ENCODE measurements at places on chromosomes 16 and 17.
A peak's percentile ranks its signal among the peaks of the same experiment; 100 is the strongest.

DNA sequence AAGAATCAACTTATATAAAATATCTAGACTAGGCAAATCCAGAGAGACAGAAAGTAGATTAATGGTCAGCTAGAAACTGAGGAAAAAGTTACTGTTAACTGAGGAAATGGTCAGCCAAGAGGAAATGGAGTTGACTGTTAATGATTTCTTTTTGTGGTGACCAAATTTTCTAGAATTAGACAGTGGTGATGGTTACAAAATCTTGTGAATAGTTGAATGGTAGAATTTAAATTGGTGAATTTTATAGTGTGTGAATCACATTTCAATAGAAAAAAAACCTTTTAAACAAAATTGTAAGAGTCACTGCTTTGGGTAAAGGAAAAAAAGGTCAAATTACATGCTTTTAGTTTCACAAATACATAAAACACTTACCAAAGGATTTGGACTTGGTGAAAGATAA lies 30.0 kb downstream of the APPBP2 start:
- DNase-seq = no peak

DNA sequence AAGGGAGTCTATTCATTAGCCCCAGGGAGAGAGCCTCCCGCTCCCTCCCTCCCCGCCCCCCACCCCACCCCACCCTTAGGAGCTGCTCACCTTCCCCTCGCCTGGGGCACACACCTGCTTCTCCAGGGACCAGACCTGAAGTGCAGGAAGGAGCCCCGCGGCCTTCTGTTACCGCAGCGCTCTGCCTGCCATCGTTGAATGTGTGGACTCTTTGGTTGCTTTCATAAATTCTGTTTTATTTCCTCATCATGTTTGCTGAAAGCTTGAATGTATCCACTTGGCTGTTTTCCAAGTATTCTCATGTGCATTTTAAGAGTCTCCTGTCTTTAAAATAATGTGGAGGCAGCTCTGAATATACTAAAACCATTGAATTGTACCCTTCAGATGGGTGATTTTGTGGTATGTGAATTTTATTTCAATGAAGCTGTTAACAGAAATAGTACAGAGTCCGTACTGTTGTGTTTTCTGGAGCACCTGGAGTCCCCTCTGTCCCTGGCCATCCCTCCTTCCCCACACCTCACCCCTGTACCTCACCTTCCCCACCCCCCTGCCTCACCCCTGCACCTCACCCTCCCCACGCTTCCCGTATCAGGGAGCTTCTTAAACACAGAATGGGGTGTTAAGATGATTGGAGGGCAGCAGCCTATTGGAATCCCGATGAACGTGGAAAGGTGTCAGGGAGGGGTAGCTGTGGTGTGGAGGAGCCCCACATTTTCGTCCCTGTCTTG lies 25.5 kb downstream of the RAB11FIP3 start:
- no peak for DNase-seq

GRCh38 chr16:84138824-84139627 lies 6.0 kb downstream of the HSDL1 start:
- no peak for DNase-seq

DNA sequence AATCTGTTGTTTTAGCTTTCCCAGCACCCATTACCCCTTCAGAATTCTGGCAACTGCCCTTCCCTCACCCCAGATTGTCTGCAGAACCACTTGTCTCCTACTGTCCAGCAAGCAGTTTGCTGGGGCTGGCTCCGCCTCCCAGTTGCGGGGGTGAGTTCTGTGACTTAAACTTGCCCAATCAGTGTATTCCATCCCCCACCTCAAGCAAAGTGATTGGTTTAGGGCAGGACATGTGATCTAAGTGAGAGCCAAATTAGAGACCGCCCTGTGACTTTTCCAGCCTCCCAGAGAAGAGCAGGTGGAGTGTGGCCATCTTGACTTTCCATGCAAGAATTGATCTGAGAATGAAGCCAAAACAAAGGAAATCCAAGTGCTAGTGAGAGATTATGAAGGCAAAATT lies 22.7 kb upstream of the SRCIN1 start:
- no peak for DNase-seq

- DNase-seq = no peak
Measured at GRCh38 chr17:35001549-35001948, 21.2 kb downstream of the LIG3 start.

DNA sequence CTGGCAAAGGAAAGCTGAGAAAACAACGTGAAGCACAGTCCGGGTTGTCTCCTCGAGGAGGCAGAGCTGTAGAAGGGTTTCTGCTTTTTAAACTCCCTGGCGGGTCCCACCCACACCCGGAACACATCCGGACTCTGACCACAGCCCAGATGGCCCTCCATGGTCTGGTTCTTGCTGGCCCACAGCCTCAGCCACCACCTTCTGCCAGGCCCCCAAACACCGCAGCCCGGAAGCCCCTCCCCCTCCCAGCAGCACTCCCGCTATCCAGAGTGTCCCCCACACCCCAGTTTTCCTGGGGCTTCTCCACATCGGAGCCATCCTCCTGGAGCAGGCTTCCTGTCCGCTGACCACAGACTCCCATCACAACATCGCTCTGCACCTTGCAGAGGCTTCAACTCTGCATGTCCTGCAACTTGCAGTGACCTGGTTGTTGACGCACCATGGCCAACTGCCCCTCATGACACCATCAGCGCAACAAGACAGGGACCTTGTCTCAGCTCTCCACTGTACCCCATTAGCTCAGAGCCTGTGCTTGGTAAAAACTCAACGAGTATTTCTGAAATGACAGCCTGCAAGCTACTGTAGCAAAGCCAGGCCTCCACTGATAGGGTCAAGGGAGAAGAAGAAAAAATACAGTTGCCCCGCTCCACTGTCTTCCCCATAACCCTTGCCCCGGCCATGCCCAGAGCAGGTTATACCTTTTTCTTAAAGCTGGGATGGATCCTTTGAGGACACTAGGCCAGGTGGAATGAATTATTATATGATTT lies 129.8 kb downstream of the C16orf78 start:
- no peak for DNase-seq

DNA sequence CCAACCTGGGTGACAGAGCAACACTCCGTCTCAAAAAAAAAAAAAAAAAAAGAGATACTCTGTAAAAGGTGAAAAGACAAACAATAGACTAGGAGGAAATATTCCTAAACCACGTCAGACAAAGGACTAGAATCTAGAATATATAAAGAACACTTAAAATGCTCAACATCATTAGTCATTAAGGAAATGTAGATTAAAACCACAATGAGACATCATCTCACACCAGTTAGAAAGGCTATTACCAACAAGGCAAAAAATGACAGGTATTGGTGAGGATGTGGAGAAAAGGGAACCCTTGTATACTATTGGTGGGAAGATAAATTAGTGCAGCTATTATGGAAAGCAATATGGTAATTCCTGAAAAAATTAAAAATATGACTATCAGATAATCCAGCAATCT lies 903.1 kb upstream of the SOX9 start:
- DNase-seq = no peak

DNA sequence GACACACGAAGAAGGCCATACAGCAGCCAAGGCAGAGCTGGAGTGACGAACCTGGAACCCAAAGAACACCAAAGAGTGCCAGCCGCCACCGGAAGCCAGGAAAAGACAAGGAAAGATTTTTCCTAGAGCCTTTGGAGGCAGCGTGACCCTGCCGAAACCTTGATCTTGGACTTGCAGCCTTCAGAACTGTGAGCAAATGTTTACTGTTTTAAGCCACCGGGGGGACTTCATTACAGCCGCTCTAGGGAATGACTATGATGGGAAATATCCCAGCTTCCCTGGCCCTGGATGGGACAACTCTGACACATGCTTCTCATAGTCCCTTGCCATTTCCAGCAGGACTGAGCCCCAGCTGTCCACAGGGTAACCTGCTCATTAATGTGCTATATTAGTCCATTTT lies 270.6 kb downstream of the HAPSTR1 start:
- no peak for DNase-seq

- no peak for DNase-seq
Measured at GRCh38 chr16:27489421-27489820, 60.3 kb downstream of the GTF3C1 start.

- peak; percentile 29 for DNase-seq
Measured at GRCh38 chr16:24255456-24256371, at the start of gene CACNG3. TSS of gene CACNG3 (plus strand) at chr16:24256335. CDS start at chr16:24256755, 420 bp downstream.

DNA sequence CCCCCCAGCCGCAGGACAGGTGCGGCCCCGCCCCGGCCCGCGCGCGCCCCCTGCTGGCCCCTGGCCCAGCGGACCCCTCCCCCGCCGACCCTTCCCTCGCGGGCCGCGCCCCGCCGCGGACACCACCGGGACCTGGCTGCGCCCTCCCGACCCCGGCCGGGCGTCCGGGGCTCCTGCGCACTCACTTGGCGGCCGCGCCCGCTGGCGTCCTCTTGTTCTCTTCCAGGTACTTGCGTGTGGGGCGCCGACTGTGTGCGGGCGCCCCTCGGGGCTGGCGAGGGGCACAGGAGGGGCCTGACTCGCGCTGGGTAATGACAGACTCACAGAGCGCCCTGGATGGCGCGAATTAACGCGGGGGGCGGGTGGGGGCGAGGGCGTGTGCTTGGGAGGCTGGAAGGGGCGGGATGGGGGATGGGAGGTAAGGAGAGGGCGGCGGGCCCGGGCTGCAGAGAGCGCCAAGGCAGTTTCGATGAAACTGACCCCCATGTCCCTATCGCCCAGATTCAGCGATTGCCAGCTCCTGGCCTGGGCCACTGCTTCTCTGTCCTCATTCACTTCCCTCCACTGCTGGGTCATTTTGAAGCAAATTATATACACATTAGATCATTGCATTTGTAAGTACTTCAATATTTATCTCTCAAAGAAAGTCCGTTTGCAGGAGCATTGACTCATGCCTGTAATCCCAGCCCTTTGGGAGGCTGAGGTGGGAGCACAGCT lies 445 bp upstream of the DBNDD1 start:
- DNase-seq = peak; percentile 49

GRCh38 chr17:49741009-49741691 lies 22.8 kb downstream of the FAM117A start:
- no peak for DNase-seq

- no peak for DNase-seq
Measured at GRCh38 chr17:80649200-80649644, 104.6 kb downstream of the RPTOR start.

- no peak for DNase-seq
Measured at GRCh38 chr17:14725729-14726128, 424.8 kb downstream of the HS3ST3B1 start.

DNA sequence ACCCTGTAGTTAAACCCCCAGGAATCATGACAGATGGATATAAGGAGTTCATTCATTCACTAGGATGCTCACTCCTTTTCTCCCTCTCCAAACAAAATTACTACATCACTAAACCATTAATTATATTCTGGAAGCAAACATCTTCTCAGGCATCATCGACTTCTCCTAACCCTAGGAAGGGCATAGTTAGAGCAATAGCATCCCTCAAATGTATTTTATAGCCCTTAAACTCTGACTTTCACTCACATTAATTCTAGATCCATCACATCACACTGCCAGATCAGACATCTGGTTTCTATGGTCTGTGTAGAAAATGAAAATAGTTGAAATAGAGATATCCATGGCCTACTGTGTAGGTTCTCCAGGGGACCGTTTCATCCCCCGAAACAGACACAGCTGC lies 143.9 kb downstream of the HS3ST3A1 start:
- no peak for DNase-seq

- DNase-seq = no peak
Measured at GRCh38 chr16:73032541-73033270, 15.2 kb downstream of the ZFHX3 start.

DNA sequence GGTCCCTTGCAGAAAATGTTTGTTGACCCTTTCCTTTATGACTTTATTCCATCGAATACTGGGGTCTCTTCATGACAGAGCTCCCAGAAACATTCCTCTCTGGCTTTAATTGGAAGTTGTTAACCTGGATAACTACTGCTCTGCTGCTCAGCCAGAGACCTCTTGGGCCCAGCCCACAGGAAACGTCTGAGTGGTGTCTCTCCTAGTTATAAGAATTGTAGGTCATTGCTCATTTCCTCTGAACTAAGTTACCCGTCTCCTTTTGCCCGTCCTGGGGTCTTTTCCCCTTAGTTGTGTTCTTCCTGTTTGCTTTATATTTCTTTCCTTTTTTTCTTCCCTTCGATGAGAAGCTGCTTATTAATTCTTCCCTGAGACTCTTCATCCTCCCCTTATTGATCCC lies 9.0 kb downstream of the MAP2K6 start:
- DNase-seq = peak; percentile 16

DNA sequence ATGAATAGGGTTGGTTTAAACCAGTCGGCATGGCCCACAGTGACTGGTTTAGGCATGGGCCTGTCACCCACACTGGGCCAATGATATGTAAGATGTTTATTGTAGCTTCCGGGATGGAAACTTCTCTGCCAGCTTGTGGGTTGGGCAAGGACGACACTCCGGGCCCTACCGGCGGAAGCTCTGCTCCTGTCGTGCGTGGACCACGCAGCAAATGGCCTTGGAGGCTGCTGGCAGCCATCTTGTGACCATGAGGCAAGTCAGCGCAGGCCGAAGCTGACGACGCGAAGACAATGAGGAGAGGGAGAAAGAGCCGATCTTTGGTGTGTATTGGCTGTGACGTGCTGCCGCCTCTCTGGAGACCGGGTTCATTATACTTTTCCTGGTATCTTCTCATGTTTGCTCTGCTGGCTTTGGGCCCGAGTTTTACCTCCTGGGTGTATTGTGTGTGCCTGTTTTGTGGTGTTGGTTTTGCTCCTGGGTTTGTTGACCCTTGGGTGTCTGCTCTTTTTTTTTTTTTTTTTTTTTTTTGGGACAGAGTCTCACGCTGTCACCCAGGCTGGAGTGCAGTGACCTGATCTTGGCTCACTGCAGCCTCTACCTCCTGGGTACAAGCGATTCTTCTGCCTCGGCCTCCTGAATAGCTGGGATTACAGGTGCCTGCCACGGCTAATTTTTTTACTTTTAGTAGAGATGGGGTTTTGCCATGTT lies 15.4 kb downstream of the SLC25A10 start:
- no peak for DNase-seq

- no peak for DNase-seq
Measured at GRCh38 chr17:45335721-45336120, 18.9 kb upstream of the MAP3K14 start.

GRCh38 chr16:64234200-64234599 lies 887.7 kb downstream of the CDH11 start:
- no peak for DNase-seq

DNA sequence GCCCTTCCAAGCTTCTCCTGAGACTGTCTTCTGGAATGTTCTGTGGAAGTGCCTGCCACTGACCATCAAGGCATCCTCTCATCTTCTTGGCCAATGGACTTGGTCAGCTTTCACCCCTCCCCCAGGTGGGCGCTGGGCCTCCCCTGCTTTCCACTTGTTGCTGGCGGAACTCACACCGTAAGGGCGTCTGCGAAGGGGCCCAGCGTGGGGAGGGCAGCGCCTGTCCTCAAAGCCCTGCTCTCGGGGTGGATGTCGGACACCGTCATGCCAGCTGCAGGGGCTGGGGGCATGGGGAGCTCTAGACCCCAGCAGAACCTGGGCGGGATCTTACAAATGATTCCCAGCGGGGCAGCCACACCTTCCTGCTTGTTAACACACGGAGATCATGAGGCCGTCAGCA lies 11.6 kb upstream of the ZFPM1 start:
- no peak for DNase-seq

- DNase-seq = no peak
Measured at GRCh38 chr17:27567563-27567859, 63.5 kb upstream of the LGALS9 start.

GRCh38 chr17:79148584-79148983 lies 74.0 kb downstream of the ENGASE start:
- DNase-seq = no peak

- no peak for DNase-seq
Measured at GRCh38 chr17:67773246-67773645, 52.1 kb upstream of the BPTF start.

Measured in activated CD8-positive, alpha-beta memory T cell treated with anti-CD3 and anti-CD28 coated beads, Interleukin-2, amount 50 U/mL, for 4 hours (primary cell).